ENCODE measurements at places on chromosomes 5 and 9. TPM values are rescaled to one million over a fixed set of nuclear protein-coding genes. Genes with fewer than 3 reads are reported as not detected.

GRCh38 chr5:39519566-39520231 is 94.9 kb upstream of the DAB2 start:
- DNase-seq, result peak; percentile 30

DNA sequence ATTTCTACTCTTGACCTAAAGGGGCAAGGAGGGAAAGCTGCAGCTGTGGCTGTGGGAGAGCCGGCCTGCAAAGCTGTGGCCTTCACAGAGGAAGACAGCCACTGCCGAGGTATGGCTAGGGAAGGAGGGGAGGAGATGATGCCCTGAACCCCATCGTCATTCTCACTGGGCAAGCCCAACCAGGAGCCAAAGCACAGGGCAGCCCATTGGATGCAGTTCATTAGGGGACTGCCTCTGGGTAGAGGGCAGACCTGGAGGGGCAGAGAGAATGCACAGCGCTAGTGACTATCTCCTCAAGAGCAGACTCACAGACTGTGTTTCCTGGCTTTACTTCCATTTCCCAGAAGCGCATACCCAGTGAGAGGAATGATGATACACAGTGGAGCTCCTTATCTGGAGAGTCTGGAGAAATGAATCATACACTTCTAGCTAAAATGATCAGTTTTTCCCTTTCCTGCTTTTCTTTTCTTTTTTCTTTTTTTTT is 47.2 kb upstream of the TTC23L start:
- no peak for DNase-seq

DNA sequence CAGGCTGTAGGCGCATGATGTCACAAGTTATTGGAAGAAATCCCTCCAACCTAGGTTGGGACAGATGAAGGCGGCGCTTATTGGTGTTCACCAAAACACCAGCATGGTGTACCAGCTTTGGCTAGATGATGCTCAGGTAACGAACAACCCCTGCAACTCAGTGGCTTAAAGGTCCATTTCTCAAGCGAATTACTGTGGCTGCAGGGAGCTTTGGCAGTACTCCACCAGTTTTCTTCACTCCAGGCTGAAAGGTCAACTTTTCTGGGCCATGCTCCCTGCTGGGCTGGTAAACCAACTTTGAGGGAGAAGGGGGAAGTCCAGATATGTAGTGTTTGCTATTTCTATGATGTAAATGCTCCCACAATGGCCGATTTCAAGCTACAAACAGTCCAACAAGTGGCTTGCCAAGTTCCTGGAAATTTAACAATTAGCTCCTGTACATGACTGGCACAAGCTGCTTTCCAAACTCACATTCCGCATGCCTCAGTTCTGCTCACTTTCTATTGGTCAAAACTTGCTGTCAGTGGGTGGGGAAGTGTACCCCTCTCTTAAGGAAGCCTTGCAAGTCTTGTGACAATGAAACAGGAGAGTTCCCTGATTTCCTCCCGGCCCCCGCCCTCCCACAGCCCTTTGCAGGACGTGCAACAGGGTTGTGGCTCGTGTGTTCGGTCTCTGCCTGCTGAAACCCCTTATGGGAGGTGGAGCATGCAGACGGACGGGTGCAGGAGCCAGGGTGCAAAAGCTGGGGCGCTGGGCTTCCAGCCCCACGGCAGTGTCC is 588 bp upstream of the ZBED3 start:
- peak; percentile 69 for DNase-seq

- no peak for DNase-seq
Observed at GRCh38 chr5:111076091-111076490, 4.6 kb downstream of the TSLP start.

The TEX48 gene
- polyA plus RNA-seq, result not detected

The ANKRD31 gene
- 0.66 TPM for polyA plus RNA-seq

Measured in renal pelvis (tissue), 12 donors.